ENCODE measurements at places on chromosomes 12 and 14.

DNA sequence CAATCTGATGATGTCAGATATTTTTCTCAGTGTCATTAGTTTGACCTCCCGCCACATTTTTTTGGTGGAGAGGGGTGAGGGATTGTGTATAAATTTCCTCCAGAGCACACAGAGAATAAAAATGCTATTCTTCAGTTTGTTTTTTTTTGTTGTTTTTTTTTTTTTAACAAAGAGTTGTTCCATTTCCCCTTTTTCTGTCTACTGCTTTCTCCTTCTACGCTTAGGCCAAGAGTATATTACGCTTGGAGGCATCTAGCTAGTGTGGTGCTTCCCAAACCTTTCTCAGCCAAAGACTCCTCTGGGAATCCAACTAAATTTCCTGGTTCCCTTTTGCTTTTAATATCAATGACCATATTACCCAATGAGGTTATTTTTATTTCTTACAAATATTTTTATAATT, 465.6 kb downstream of the ZFP36L1 start:
- DNase-seq, result no peak

GRCh38 chr12:78171061-78171460, 340.4 kb downstream of the NAV3 start:
- DNase-seq, result no peak

DNA sequence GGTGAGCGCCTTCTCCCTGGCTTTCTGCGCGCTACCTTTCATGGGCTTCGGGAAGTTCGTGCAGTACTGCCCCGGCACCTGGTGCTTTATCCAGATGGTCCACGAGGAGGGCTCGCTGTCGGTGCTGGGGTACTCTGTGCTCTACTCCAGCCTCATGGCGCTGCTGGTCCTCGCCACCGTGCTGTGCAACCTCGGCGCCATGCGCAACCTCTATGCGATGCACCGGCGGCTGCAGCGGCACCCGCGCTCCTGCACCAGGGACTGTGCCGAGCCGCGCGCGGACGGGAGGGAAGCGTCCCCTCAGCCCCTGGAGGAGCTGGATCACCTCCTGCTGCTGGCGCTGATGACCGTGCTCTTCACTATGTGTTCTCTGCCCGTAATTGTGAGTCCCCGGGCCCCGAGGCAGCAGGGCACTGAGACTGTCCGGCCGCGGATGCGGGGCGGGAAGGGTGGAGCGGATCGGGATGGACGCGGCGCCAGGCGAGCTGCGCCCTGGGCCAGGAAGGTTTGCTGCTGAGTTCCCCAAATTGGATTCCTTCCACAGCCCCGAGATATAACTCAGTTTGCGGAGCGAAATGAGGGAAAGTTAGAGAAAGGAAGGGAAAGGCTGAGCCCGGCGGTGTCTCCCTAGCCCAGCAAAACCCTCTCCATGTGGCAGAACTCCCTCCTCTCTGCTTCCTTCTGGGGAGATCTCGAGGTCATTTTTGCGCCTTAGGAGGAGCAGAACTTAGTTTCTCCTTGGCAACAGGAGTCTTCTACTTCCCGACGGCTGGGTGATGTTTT, 972 bp downstream of the PTGDR start:
- DNase-seq, result no peak

GRCh38 chr14:72701237-72701565, 192.7 kb downstream of the DPF3 start:
- no peak for DNase-seq

- DNase-seq, result no peak
Observed at GRCh38 chr12:4784404-4785054, 64.3 kb downstream of the GALNT8 start.

DNA sequence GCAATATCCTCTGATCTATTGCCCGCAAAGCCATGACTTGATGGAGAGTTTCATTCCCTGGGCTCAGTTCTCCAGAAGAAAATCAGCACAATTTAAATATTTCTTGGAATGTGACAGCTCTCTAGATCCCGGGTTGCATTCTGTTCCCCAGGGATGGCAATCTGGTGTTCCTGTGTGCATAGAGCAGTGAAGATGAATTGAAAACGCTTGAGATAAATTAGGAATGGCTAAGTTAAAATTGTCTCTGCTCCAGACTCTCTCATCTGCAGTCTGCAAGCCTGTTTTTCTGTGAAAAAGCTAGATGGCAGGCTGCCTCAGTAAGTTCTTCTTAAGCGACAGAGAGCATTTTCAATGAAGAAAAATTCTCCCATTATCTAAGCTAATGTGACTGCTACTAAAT, 582.5 kb upstream of the MGAT4C start:
- DNase-seq, result no peak

DNA sequence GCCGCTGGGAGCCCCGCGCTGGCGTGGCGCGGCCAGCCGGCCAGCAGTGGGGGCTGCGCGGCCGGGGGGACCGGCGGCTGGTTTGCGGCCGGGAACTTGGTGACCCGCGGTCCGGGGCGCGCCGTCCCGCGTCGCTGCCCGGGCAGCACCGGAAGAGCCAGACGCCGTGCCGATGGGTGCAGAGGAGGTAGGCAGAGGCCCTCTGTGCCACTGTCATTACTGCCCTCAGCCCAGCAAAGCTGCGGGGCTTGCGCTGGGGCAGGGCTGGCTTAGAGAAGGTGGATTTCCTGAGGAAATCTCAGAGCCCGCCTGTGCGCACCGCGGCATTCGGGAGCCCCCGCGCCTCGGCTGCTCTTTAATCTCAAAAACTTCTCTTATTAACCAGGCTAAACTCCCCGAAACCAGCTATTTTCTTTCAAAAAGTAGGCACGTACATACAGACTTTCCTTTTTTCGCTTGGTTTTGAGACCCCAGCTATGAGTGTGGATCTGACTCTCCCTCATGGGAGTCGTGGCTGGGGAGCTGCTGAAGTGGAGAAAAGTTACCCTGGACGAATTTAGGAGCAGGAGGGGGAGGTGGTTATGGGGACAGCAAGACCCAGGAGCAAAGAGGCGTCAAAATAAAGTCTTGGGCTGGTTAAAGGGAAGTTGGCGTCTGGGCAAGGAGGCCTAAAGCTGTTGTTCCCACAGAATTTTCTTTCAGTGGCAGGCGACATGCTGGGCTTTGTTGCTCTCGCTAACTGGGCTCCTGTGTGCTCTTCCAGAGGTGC, 802 bp downstream of the SUSD6 start:
- DNase-seq, result no peak

DNA sequence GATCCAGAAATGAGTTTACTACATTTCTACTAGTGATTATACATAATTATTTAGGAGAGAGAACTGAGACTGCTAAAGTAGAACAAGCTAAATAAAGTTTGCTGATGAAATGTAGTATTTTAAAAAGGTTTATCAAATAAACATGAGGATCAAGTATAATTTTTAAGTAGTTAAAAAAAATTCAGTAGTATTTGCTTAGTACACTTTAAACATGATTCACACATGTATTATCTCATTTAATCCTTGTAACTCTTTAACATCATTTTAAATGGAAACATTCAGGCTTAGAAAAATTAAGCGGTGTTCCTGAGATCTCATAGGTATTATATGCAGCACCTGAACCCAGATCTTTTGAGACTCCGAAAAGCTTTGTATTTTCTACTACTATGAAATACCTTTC, 8.7 kb downstream of the SNW1 start:
- no peak for DNase-seq

DNA sequence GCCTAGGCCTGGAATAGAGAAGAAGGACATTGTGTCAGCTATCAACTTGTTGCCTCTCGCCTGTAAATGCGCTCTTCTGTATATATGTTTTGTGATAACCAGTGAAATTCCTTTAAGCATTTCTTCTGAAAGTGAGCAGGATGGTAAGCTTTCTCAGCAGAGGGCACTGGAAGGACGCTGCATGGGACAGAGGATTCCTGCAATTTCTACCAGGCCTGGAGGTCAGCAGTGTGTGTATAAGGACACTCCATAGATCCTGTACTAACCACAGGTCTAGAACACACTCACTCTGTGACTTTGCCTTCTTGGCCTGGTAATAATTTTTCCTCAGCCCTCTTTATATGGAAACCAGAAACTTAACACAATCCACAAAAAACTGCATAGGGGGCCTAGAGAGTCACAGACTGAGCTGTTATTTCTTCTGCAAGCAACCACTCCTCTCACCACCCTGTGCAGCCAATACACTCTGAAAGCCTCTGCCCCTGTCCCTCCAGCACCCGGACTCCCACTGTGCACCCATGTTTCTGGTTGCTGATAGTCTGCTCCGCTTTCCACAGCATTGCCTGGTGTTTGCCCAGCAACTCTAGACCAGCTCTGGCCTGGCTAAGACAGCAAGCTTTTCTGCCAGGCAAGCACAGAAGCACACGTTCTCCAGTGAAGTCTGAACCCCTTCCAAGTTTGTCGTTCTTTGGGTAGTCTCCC, 94.0 kb upstream of the RMST start:
- DNase-seq, result no peak

GRCh38 chr14:89912667-89913211, 41.8 kb downstream of the EFCAB11 start:
- no peak for DNase-seq

- DNase-seq, result no peak
Observed at GRCh38 chr12:87047691-87048090, 791.5 kb upstream of the MGAT4C start.

GRCh38 chr12:48442179-48442847, 30.0 kb upstream of the ANP32D start:
- no peak for DNase-seq

- no peak for DNase-seq
Observed at GRCh38 chr12:121227294-121227693, 17.4 kb downstream of the P2RX4 start.

- no peak for DNase-seq
Observed at GRCh38 chr14:65277580-65278270, 134.8 kb upstream of the FUT8 start.

- DNase-seq, result no peak
Observed at GRCh38 chr12:4975574-4975973, 65.9 kb downstream of the KCNA1 start.

DNA sequence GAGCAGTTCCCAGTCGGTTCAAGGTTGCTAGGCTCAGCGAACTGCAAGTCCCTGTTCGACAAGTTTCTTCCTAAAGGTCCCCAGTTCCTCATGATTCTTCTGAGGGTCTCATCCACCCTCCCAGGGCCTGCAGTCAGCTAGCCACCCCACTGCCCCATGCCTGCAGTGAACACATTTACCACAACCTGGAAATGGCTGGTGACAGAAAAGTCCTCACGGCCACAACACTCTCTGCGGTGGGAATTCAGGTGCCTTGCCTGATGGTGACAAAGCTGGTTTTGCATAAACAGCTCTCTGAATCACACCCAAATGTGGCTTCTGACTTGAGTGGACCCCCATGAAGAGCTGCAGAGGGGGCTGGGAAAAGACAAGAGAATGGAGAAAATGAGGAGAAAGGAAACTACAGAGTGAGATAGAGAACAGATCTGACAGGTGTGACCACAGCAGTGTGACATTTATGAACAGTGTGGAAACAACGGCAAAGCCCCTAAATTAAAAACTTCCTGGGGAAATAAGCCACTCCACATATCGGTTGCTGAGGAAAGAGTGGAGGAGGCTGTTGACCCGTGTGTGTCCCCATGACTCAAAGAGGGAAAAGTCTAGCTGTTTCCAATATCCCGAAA, 1.3 kb upstream of the CD27 start:
- DNase-seq, result no peak

- DNase-seq, result no peak
Observed at GRCh38 chr12:92336641-92337040, 191.0 kb upstream of the BTG1 start.

DNA sequence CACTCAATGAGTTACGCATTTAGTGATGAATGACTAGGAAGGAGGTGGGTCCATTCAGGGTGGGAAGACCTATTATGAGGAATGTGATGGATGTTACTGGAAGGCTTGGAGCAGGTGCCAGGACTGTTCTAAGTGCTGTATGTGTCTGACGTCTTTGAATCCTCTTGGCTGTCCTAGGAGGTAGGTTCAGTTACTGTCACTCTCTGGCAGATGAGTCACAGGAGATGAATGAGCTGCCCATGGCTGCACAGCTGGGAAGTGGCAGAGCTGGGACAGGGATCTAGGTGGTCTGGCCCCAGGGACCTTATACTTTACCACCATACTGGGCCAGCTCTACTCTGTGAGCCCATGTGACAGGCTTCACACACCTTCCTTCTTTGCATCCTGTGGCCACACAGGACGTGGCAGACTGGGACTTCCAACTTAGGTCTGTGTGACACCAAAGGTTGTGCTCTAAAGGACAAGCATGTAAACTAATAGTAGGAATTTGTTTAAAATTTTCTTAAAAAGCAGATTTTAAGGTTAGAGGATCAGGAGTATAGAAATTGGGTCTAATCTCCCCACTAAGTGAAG, 24.0 kb downstream of the TCTN1 start:
- no peak for DNase-seq

GRCh38 chr12:89369166-89369565, 16.9 kb upstream of the DUSP6 start:
- DNase-seq, result no peak

All from omental fat pad (tissue), 4 donors.